Thymus (tissue), 14 donors: ENCODE measurements at places on chromosomes 2 and 18. TPM values are rescaled to one million over a fixed set of nuclear protein-coding genes. Genes with fewer than 3 reads are reported as not detected.

The TMEM200C gene
- 0.19 TPM for total RNA-seq

The ANKRD36 gene
- total RNA-seq = 26.8 TPM

The MYL12B gene
- total RNA-seq = 479 TPM

The EFEMP1 gene
- total RNA-seq = 4.0 TPM

The LYG2 gene
- total RNA-seq = not detected

The CHRNG gene
- 0.57 TPM for total RNA-seq

The CFC1 gene
- total RNA-seq = 11.4 TPM

The TMEFF2 gene
- total RNA-seq = 1.2 TPM

The ZSWIM2 gene
- not detected for total RNA-seq

The MAPK4 gene
- total RNA-seq = 6.9 TPM

The DIPK1C gene
- total RNA-seq = 0.42 TPM

- no peak for DNase-seq
Measured at GRCh38 chr2:191666732-191667131, 11.2 kb upstream of the NABP1 start.

DNA sequence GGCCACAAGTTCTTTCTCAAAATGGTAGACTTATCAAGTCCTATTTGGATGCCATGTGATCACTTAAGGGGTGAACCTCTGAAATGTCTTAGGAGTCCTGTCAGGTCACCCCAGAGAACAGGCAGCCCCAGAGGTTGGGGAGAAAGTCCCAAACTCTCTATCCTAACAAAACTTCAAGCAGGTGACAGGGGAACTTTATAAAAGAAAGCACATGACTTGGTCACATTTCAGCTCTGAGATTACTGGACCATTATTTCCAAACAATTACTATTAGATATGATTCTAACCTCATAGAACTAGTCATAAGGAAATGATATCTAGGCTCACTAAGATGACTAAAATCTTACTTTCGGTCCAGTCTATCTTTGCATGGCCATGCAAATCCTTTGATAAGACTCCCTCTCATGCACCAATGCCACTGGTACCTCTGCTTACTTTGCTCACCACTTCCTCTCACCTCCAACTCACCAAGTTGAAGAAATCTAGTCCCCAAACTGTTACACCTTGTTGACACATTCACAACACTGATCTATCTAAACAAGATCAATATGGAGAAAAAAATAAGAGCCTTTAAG is 107.0 kb downstream of the GALNT14 start:
- DNase-seq = no peak

- DNase-seq = no peak
Measured at GRCh38 chr18:13279181-13280069, 60.9 kb downstream of the LDLRAD4 start.

GRCh38 chr2:120820263-120820952 is 84.7 kb downstream of the GLI2 start:
- DNase-seq = no peak

DNA sequence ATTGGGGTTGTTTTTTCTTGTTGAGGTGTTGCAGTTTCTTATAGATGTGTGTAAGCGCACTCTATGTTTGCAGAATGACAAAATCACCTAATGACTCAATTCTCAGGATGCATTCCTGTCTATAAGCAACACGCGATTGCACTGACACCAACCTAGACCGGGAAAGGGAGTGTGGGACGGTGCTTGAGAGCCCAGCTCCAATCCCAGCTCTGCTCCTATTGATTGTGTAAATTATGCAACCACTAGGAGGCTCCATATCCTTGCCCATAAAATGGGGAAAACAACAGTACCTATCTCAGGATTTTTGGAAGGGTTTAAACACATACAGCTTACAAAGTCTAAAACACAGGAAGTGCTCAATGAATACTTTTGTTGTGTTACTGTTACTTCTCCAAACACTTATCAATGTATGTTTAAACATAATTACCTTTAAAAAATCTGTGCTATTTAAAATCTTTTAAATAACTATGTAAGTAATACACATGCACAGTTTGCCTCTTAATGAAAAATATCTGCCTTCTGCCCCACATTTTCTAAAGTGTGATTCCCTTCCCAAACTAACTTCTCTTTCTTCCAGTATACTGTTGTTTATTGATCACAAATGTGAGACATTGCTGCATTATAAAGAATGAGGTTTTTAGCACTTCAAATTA is 132.5 kb downstream of the SPHKAP start:
- no peak for DNase-seq

GRCh38 chr2:219614076-219614860 is 13.2 kb upstream of the SLC4A3 start:
- no peak for DNase-seq

- DNase-seq = no peak
Measured at GRCh38 chr18:54247511-54248175, 21.7 kb upstream of the POLI start.

GRCh38 chr18:2654928-2655177 is 673 bp upstream of the SMCHD1 start:
- DNase-seq = peak; percentile 87

DNA sequence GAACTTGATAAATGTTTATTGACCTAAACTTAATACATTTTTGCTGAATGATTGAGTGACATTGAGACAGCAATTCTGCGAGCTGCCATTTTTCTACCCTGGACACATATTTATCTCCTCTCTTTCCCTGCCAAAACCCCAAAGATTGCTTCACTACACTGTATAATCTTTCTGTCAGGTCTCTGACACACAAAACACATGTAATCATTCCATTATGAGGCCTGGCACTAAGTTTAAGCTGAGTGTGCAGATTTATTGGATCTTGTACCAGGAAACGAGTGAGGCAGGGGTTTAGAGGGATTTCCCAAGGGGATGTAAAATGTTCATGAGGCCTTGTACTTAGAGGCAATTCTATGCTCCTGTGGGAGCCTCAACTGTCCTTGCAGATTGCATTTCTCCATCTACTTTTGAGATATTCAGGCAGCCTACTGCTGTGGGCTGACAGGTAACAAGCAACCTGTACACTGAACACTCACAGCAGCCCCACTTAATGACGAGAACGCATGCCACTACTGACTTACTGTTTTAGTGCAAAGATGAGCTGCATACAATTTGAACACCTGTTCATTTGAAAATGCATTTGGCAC is 13.7 kb upstream of the OSR1 start:
- DNase-seq = no peak

GRCh38 chr2:43051338-43051737 is 175.1 kb downstream of the ZFP36L2 start:
- no peak for DNase-seq

DNA sequence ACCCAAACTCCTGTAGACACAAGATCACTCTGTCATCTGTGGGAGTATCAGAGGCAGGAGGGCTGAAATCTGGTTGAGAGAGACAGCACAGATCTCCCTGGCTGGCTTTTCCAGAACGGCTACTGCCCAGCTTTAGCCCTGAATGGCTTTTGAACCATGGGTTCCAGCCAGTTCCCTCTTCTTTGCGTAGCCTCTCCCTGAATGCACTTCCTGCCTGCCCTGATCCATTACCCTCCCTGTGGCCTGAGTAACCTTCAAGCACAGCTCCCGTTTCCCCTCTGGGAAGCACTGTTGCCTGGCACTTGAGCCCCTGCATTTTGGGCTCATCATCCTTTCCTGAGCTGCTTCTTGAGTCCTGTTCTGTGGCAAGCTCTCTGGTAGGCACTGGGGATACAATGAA is 68.8 kb downstream of the ASAP2 start:
- DNase-seq = no peak

- no peak for DNase-seq
Measured at GRCh38 chr2:20933714-20934113, 110.2 kb downstream of the APOB start.

DNA sequence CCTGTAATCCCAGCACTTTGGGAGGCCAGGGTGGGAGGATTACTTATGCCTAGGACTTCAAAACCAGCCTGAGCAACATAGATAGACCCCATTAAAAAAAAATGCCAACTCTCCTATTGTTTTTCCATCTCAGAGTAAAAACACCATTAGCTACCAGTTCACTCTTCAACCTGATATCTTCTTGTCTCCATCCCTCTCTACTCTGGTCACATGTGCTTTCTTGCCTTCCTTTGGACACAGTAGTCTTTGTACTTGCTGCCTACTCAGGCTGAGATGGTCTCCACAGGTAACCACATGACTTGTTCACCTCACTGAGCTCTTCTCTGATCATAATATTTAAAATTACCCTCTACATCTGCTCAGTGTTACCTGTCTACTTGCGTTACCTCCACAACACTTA is 5.0 kb downstream of the MALT1 start:
- no peak for DNase-seq

DNA sequence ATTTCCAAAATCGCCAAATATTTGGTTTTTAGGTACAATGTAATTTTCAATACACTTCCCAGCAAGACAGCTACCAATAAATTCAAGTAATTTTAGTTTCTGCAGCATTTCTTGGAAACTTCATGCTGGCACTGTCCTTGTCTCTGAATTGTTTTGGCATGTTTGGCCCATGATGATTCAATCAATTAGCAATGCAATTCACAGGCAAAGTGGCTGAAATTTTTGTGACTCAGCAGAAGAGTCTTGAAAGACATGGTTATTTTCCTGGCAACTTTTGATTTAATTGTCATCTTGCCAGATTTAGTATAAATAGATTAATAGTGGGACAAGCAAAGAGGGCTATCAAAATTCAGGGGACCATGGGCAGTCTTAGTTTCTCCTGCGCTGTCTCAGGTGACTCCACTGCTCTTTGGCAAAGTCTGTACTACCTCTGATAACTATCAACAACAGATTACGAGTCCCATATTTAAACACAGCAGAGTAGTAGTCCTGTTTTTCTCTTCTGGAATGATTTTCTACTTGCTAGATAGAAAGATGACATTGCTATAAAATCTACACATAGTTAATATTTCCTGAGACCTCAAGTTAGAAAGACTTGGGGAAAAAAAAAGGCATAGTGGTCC is 88.9 kb upstream of the CYP26B1 start:
- DNase-seq = no peak

- DNase-seq = no peak
Measured at GRCh38 chr2:72004976-72005375, 142.7 kb downstream of the CYP26B1 start.

GRCh38 chr2:179861416-179862067 is at the start of gene ZNF385B:
TSS of gene ZNF385B (minus strand) at chr2:179861612.
- no peak for DNase-seq

DNA sequence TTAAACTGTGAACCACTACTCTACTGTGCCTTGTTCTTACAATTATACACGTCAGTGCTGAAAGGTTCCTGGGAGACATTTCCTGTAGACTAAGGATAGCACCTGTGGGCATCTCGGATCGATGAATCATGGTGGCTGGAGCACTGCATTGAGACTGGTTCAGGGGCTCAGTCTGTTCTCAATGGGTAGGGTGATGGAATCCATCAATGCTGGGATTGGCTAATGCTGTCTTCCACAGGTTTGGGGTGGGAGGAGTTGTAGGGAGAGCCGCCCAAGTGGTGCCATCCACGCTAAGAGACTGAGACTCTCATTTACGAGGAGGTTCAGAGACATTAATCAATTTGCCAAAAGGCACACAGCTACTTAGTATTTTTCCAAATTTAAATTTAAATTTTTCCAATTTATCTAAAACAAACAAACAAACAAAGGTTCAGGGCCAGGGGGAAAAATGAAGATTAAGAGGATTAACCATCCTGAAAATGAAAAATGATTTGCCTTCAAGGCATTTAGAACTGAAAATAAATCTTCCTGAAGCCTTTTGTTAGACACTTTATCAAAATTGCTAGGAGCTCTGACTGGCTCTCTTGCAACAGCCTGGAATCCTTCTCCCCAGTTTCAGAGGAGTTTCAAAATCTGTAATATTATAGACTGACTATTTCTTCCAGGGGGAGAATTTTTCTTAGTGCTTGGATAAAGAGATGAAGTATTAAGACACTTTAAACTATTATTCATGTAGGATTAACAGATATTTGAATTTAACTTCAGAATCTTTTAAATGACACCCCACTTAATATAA is 359.2 kb downstream of the TGIF1 start:
- DNase-seq = no peak

DNA sequence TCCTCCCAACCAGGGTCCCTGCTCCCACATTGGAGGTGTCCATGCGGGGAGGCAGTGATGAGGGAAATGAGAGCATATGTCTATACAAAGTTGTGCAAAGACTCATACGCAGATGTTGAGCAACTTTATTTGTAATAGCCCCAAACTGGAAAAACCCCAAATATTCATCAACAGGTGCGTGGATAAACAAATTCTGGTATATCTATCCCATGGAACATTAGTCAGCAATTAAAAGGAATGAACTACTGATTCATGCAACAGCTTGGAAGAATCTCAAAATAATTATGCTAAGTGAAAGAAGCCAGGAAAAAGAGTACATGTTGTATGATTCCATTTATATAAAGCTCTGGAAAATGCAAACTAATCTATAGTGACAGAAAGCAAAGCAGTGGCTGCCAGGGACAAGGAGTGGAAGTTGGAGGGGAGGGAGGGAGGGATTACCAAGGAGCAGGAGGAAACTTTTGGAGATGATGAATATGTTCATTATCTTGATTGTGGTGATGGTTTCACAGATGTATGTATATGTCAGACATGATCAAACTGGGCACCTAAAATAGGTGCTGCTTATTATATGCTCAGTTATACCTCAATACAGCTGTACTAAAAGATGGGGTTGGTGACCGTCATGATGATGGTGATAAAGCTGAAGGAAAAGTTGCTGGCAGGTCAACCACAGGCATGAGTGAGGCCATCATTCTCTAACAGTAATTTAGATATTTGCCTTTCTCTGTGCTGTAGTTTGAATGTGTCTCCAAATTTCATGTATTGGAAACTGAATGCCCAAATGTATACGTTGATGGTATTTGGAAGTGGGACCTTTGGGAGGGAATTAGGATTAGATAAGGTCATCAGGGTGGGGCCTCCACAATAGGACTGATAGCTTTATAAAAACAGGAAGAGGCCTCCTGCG is 270.9 kb downstream of the CYP26B1 start:
- DNase-seq = no peak

GRCh38 chr18:61470031-61470674 is 136.9 kb downstream of the CDH20 start:
- no peak for DNase-seq

- DNase-seq = no peak
Measured at GRCh38 chr18:24516261-24516660, 55.8 kb downstream of the HRH4 start.

GRCh38 chr2:163713534-163714311 is 22.1 kb downstream of the FIGN start:
- DNase-seq = no peak

DNA sequence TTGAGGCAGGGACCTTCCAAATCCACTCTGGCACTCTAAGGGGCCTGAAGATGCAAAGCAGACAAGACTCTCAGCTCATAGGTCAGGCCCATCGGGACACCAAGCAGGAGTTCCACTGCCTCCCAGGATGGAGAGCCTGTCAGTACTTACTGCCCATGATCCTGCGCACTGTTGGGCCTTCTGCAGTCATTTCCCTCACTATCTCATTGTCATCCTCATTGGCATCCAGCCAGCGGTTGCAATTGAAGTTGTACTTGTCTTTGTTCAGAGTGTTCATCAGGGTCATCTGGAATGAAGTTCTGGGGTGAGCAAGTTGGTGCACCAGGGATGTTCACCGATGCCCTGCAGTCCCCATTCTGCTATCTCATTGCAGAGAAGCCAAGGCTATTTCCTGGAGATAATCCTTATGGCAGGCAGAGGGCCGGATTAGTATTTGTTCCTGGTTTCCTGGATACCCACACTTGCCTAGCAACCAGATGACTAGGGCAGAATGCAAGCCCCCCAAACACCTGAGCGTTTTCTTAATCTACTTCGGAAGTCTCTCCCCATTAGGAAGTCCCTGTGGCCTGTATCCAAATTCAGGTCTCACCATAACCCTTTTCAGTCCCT is 65.1 kb downstream of the LOXHD1 start:
- no peak for DNase-seq
